ENCODE measurements at places on chromosomes 6 and 20.

DNA sequence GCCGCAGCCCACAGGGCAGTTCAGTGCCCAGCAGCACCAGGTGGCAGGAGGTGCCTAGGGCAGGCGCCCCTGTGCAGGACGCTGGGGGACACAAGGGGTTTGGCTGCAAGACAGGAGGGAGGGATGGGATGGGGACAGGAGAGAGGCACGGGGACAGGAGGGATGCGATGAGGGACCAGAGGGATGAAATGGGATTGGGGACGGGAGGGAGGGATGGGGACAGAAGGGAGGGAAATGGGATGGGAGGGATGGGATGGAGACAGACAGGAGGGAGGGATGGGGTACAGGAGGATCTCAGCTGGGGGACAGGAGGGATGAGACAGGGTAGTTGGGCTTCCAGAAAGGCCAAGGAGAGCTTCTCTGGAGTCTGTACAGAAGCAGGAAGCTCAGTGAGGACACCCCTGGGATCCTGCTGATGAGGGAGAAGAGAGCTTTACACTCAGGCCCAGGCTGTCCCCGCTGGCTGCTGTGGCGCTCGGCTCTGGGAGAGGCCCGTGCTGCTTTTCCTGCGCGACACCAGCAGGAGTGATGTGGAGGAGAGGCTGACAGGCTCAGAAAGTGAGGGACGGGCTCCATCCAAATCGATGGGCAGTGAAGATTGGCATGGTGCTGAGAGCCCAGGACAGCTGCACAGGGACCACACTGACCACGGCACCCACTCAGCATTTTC, 400.8 kb downstream of the SMOC2 start:
- DNase-seq = no peak

GRCh38 chr20:63047267-63047666, 40.5 kb upstream of the BHLHE23 start:
- no peak for DNase-seq

DNA sequence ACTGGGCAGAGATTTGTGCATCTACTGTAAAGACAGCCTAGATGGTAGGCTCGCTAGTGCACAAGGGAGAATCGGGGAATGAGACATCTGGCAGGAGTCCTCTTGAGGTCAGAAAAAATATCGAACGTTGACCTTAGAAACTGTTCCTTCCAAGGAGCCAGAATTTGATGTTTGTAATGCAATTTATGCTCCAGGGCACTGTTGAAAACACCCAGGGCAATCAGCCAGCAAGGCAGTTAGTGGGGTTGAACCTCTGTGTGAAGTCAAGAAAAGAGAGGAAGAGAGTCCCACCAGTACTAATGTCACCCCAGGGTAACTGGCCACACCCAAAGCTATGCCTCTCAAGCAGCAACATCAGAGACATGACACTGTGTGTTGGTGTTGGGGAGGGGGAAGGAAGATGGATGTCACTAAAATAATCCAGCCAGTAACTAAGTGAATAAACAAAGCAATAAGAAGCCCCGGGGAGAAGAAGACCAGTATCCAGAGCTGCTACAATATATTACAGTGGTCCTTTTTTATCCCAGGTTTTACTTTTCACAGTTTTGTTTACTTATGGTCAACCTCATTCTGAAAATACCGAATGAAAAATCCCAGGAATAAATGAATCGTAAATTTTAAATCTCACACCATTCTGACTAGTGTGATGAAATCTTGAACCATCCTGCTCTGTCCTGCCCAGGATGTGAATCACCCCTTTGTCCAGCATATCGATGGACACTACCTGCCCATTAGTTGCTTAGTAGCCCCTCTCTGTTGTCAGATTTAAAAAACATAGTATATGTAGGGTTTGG, 32.9 kb upstream of the PDE10A start:
- DNase-seq = no peak

GRCh38 chr6:14634072-14634471, 516.5 kb downstream of the CD83 start:
- DNase-seq = peak; percentile 55

GRCh38 chr6:110655821-110656220, 159.4 kb downstream of the CDK19 start:
- no peak for DNase-seq

DNA sequence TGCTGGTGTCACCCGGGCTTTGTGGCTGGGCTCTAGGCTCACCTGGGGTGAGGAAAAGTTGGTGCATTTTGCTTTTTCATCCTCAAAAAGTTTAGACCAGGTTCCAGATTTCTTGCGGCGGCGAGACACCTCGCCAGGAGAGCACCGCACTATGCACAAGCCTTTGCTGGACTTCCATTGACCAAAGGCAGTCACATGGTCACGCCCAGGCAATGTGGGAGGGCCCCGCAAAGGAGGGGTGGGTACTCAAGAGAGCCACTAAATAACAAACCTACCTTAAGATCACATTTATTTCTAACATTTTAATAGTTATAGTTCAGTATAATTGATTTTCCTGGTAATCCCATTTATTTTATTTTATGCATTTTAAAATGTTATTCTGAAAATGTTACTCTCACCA, 3.0 kb upstream of the KIF16B start:
- no peak for DNase-seq

DNA sequence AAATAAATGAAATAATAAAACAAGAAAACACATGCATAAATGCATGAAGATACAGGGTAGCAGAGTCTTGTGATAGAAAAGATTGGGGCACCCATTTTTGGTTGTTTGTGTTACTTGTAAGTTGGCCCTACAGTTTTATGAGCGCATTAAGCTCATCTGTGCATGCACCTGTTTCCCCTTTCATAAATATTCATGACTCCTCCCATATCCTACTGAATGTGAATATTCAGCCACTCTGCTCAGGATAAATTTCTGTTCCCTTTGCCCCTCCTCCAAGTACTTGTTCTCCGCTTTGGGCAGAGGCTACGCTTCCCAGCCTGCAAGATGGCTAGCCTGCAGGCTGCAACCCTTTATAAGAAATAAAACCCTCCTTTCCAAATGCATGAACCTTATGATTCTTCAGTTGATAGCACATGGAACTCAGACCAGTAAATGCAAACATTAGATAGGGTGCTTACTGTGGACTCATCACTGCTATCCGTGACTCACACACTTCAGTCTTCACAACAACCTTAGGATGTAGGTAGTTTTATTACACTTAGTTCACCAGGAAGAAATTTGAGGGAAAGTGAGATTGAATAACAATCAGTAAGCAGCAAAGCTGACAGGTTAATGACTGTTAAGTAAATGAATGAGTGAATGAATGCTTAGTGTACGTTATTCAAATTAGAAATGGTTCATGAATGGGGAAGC, 15.0 kb downstream of the ALDH8A1 start:
- DNase-seq = no peak

GRCh38 chr6:168163096-168163731, 84.2 kb upstream of the FRMD1 start:
- DNase-seq = no peak

GRCh38 chr6:451336-451735, 59.8 kb downstream of the IRF4 start:
- DNase-seq = no peak

DNA sequence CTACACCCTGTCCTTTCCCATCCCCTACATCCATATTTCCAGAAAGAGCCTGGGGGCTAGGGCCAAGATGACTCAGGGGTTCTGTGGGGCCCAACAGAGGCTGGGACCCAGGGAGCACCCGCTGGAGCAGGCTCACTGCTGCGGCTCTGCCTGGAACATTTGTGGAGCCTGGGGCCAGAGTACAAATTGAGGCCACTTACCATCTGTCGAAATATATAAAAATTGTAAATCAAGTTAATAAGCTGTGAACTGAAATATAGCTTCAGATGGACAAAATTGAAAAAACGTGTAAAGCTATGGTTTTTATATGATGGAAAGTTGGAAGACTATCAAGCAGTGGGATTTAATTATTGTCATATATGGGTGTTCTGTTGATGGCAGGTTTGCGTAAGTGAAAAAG, 82.9 kb upstream of the ATXN1 start:
- no peak for DNase-seq

DNA sequence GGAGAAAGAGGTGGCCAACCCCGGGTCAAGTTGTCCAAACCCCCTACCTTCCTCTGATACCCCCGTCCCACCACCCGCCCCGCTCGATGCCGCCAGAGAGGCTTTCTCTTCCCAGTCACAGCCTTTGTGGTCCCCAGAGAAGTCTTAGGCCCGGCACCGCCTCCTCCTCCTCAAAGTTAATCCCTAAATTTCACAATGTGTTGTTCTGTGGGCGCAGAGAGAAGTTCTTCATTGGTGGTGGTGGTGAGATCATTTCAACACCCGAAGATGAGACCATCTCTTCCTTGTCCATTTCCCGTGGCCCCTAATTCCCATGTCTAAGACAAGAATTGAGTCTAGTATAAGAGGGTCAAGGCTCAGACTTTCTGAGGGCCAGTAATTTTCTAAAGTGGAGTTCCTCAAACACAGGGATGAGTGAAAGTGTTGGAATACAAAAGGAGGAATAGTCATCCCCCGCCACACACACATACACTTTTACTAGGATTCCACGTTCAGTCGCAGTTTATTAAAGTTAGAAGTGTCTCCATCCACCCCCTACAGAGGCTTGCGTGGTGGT, 10.4 kb downstream of the TRIM31 start:
- DNase-seq = no peak

DNA sequence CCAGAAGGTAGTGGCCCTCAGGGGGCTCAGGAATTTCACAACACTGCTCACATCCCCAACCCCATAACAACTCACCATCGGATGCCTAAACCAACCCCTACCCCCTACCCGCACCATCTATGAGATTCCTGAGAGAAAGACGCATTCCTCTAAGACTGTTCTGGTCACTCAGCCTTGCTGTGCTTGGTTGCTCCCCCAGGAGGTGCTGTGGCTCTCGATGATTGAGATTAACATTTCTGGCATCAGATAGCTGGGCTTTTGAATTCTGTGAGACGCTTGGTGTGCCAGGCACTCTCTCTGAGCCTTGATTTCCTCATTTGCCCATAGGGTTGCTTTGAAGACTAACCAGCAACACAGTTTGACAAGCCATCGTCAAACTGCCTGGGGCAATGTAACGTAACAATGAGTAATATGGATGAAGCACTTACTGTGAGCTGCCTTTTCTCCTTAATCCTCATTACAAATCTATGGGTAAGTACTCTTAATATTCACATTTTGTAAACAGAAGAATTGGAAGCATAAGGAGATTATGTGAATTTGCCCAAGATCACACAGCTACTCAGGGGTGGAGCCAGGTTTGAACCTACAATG, 978 bp downstream of the WFDC6 start:
- no peak for DNase-seq

- no peak for DNase-seq
These were observed 63.0 kb upstream of the CD2AP start for GRCh38 chr6:47414423-47415167.

DNA sequence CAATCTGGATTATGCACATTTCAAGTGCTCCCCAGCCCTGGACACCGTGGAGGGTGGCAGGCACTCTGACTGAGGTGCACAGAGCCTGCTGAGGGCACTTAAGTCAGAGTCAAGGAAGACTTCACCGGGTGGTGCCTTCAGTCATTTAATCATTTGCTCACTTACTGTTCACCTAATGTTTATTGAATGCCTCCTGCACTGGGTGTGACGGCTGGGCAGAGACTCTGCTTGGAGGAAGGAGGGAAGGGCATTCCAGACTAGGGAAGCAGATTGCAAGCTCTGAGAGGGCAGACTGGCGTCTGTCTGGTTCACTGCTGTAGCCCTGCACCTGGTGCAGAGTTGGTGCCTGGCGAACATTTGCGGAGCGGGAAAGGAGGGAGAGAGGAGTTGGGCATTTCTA, 54.2 kb upstream of the FAM83D start:
- DNase-seq = no peak

DNA sequence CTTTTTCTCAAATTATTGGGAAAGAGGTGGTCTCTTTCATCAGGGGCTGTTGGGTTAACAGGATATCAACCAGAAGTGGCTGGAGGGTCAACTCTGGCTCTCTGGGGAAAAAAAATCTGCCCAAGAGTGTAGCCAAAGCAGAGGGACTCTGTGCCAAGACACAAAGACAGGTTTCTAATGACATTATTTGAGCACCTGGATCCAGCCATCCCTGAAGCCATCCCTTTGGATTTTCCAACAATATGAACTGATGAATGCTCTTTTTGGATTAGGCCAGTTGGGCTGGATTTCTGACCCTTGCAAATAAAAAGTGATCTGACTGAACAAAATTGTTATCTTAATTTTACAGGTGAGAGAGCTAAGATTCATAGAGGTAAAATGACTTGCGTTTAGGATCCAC, 88.7 kb downstream of the KCNB1 start:
- no peak for DNase-seq

DNA sequence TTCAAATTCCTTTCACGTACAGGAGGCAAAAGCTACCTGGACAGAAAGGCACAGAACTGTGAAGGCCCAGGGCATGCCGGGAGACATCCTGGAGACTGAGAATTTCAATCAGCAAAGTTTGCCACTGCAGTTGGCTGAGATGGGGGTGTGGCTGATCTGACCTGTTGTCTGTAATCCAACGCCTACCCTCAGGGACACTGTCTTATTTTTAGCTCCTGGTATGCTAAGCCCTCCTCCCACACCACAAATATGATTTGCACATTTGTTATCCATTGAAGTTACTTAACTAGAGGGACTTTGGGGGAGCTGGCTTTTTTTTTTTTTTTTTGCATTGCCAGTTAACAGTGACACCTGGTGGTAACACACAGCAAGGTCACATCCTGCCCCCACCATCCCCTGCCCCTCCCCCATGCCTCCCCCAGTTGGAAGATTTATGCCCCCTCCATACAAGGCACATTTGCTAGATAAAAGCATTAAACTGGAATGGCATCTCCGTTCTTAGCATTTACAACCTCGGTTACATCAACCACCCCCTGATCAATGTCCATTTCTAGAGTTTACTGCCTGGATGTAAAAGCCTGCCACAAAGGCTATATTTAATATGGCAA, 40.4 kb downstream of the TTI1 start:
- DNase-seq = peak; percentile 55

- DNase-seq = no peak
These were observed 224.5 kb upstream of the AGPAT4 start for GRCh38 chr6:161498359-161498758.

DNA sequence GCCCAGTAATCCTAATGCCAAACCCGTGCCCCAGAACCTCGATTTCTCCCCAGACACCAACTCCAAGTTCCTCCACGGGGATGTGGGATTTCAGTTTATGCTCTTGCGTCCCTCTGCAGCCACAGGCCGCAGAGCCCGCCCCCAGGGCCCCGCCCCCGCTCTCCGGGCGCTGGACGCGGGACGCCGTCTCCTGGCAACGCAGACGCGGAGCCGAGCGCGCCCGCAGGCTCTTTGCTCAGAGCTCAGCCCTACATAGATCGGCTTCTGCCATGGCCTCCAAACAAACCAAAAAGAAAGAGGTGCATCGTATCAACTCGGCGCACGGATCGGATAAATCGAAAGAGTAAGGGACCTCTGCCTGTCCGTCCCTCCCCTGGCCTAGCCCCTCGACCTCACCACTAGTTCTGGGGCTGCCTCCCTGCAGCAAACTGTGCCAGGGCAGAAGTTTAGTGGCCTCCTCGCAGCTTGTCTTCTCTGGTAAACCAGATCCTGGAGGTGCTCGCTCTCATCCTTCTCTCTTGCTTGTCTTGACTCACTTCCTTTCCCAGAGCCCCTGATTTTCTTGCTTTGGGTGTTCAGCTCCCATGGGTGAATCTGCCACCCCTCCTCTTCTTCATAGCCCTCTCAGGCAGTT, at the start of gene ADGB:
ADGB (plus strand) TSS at position 201 of the 634 bp plus-strand sequence; CDS start at position 270, 69 bp downstream.
- no peak for DNase-seq

- no peak for DNase-seq
These were observed 76.1 kb downstream of the RNF182 start for GRCh38 chr6:14000901-14001300.
